ENCODE measurements at places on chromosomes 7 and 10.

DNA sequence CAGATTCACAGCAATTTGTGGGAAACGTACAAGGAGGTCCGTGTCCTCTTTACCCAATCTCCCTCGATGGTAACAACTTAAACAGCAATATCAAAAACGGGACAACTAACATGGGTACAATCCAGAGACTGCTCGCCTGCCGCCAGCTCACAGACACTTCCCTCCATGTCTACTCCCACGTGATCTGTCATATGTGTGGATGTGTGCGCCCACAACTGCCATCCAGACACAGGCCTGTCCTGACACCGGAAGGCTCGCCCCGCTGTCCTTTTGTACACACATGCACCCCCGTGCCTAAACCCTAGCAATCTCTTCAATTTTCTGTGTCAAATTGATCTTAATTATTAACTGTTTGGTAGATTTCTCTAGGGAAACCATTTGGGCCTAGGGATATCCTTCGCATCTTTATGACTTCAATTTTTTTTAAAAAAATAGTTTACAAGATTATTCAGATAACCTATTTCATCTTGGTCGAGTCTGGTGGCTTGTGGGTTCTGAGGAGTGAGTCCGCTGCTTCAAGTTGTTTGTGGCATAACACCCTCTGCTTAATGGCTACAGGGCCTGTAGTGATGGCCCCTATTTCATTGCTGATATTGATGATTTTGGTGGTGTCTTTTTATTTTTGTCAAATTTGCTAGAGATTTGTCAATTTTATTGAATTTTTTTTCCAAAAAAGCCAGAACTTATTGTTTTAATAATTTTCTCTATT, 260.6 kb downstream of the MAD1L1 start:
- no peak for DNase-seq

- DNase-seq: no peak
Measured at GRCh38 chr7:158672975-158673374, 31.6 kb downstream of the NCAPG2 start.

DNA sequence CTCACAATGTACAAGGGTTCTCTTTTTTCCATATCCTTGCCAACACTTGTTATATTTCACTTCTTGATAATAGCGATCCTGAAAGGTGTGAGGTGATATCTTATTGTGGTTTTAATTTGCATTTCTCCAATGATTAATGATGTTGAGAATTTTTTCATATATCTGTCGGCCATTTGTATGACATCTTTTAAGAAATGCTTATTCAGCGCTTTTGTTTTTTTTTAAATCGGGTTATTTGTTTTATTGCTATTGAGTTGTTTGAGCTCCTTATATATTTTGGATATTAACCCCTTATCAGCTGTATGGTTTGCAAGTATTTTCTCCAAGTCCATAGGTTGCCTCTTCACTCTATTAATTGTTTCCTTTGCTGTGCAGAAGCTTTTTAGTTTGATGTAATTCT, 218.8 kb downstream of the MTERF1 start:
- no peak for DNase-seq

GRCh38 chr10:83252596-83252995, 886.7 kb upstream of the GHITM start:
- DNase-seq: no peak

- no peak for DNase-seq
Measured at GRCh38 chr7:114823290-114823689, 98.6 kb upstream of the MDFIC start.

GRCh38 chr10:92756201-92757065, 66.7 kb downstream of the HHEX start:
- no peak for DNase-seq

- DNase-seq: no peak
Measured at GRCh38 chr10:133614830-133615580, 11.6 kb downstream of the FRG2B start.

- no peak for DNase-seq
Measured at GRCh38 chr7:87875151-87876039, 765 bp downstream of the SLC25A40 start.

GRCh38 chr10:65017523-65017922, 1496.3 kb downstream of the REEP3 start:
- DNase-seq: no peak

GRCh38 chr10:102537367-102537766, 33.6 kb downstream of the SUFU start:
- no peak for DNase-seq

DNA sequence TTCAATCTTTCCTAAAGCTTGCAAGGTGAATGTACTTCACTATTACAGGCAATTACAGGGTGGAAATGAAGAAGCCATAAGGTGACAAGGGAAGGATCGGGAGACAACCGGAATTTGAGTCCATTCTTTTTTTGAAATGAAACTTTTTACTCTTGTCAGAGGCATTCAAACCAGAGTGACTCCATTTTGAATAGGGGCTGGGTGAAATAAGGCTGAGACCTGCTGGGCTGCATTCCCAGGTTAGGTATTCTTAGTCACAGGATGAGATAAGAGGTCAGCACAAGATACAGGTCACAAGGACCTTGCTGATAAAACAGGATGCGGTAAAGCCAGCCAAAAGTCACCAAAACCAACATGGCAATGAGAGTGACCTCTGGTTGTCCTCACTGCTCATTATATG, 363.3 kb downstream of the TYW1 start:
- DNase-seq: no peak

DNA sequence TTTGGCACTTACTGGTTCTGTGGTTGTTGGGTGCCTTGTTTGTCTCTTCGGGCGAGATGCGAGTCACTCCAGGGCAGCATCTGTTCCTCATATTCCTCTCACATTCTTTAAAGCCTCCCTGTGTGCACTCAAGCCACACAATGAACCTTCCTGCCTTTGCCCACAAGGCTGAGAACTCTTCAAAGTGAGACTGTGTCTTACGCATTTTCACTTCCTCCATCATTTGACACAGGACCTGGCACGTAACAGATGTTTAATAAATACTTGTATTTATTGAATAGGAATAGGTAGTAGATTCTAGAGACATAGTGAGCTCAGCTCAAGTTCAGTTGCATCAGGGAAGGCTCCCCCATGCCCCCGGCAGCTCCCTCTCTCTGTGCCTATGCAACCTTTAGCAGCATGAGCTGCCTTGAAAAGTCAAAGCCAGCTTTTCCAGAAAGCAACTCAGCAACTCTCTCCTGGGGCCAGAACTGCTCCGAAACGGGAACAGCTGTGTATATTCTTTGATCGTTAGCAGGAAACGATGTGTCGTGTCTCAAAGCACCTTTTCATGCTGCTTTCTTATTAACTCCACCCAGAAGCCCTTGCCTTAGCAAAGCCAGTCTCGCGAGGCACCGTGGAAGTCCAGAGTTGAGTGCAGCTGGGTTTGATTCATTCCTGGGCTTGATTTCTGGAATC, 97.5 kb downstream of the PFKFB3 start:
- DNase-seq: no peak

GRCh38 chr7:24504040-24504439, 69.2 kb upstream of the PALS2 start:
- DNase-seq: no peak

- DNase-seq: no peak
Measured at GRCh38 chr10:48782386-48782785, 97.7 kb downstream of the WDFY4 start.

GRCh38 chr10:103481974-103482531, 3.0 kb upstream of the CALHM3 start:
- DNase-seq: no peak

All from activated T-cell treated with anti-CD3 and anti-CD28 coated beads for 1 hour (primary cell).